ENCODE measurements at places on chromosomes 6 and 20.

GRCh38 chr6:5287205-5287965 is 26.1 kb downstream of the FARS2 start:
- DNase-seq, result peak; percentile 94

DNA sequence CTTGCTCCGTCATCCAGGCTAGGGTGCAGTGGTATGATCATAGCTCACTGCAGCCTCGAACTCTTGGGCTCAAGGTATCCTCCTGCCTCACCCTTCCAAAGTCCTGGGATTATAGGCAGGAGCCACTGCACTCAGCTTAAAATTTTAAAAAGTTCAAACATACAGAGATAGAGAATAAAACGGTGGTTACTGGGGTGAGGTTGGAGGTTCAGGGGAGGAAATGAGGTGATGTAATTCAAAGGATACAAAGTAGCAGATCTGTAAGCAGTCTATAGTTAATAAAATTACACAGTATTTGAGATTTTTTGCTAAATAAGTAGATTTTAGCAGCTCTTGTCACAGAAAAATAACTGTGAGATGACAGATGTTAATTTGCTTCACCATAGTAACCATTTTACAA is 7.5 kb upstream of the AFG1L start:
- DNase-seq, result no peak

GRCh38 chr20:17709361-17710293 is 9.9 kb downstream of the BANF2 start:
- no peak for DNase-seq

DNA sequence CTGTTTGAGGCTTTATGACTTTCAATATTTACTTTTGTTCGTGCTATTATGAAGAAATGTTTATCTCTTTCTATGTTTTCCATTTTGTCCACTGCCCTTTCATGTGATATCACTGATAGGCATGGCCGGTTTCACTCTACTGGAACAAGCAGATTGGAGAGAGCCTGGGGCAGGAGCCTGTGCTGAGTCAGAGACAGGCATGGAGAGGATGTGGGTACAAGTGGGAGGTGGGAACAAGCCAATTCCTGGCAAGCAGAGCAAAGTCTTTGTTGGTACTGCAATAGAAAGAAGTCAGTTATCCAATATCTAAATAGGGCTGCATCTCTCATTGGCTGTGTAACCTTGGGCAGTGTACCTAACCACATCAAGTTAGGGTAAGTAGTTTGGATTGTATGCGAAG is 545.6 kb upstream of the MAP3K7 start:
- DNase-seq, result no peak

GRCh38 chr6:136334465-136334846 is 44.8 kb upstream of the BCLAF1 start:
- DNase-seq, result no peak

GRCh38 chr20:61963149-61963548 is 102.5 kb downstream of the TAF4 start:
- DNase-seq, result no peak

- DNase-seq, result no peak
Observed at GRCh38 chr6:140401761-140402160, 1027.3 kb upstream of the CITED2 start.

DNA sequence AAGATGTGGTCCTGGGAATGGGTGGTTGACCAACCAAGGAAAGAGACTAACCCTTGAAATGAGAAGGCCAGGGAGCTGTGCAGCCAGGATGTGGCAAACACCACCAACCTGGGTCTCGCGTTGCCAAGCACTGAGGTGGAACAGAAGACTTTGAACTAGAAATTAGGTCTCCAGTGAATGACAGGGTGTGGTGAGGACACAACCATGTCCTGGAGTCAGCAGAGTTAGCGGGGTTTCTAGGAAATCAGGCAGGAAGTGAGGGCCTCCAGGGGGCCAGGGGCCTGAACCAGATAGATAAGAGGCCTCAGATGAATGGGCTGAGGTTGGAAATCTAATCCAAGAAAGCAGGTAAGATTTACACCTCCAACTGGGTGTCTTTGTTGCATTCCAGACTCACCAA is 353.3 kb upstream of the ARID1B start:
- no peak for DNase-seq

DNA sequence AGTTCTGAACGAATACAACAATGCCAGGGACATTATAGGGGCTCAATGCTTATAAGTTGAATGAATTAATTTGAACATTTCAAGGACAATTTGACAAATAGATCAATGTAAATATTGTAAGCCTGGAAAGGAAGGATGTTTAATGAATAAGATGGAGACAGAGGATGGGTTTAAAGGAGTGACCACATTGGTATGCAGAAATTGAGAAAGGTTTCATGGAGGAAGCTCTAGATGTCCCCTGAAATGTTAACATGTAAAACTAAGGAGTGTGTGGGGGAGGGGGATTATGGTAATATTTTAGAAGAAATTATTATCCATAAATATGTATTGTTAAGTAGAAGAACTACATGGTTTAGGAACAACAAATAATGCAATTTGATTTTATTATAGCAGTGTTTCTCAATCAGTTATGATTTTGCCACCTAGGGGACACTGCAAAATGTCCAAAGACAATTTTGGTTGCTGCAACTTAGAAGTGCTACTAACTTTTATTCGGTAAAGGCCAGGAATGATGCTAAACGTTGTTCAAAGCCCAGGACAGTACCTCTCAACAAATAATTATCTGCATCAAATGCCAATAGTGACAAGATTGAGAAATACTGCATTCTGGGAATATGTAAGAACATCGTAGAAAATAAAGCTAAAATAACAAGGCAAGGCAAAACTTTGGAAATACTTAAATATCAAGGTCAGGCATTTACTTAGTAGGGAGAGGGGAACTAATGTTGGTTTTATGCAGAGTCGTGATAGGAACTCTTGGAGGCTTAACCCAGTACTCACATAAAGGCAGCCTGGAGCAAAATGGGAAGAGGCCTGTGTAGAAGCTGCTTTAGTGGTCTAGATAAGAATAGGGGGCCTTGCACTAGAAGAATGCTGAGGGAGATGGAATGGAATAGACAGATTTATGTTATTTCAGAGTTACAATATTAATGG is 686.9 kb upstream of the CITED2 start:
- DNase-seq, result no peak

- DNase-seq, result no peak
Observed at GRCh38 chr6:48658915-48659314, 547.9 kb upstream of the PTCHD4 start.

DNA sequence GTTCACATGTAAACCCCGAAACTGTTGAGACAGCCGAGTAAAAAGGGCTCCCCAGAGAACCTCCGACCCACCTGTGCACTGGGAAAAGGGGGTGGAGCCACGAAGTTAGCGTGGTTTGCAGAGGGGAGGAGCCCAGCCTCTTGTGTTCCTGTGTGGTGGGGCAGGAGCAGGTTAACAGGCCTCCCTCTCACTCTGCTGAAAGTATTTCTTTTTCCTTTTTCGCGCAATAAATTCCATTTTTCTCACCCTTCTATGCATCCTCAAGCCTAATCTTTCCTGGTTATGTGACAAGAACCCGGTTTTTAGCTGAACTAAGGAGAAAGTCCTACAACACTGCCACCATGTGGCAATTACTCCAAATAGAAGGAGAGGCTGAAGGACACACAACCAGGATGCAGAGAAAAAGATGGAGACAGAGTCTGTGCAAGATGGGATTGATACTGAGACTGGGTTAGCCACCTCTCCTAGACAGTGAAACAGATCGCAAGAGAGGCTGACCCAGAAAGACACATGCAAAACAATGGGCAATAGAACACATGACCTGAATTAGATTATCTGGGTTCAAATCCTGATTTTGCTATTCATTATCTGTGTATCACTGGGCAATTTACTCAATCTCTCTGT is 168.7 kb upstream of the PRSS16 start:
- DNase-seq, result peak; percentile 37

GRCh38 chr20:62011403-62011790 is 54.3 kb downstream of the TAF4 start:
- no peak for DNase-seq

GRCh38 chr6:156309017-156309416 is 468.2 kb upstream of the ARID1B start:
- no peak for DNase-seq

DNA sequence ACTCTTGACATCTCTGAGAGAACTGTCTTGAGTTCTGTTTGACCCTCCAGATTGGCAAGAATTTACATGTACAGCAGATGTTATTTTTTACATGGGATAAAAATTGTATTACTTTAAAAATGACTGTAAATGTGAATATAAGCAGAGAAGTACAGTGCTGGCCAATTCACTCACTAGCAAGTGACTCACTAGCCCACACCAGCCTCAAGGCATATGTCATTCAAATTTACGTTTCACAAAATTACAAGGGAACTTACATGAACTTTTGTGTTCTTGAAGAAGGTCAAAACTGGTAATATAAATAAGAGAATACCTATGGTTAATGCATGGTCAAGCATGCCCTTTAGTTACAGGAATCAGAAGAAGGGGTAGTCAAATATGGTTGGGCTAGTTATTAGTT is 54.0 kb upstream of the HMGCLL1 start:
- no peak for DNase-seq

DNA sequence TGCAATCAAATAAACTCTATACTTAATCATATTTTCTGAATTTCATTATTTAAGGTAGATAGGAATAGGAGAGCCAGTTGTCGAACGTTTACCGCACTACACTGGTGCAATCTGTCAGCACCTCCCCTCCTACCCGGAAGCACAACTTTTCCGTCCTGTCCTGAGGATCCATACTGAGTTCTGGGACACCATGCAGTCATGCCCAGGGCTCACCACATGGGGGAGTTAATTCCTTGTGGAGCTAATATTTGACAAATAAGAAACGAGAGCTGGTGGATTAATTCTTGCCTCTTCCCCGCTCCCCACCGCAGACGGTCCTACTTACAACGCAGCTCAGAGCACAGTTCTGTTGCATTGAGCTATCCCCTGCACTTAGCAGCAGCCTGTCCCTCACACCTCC is 107.7 kb upstream of the RALGAPA2 start:
- DNase-seq, result peak; percentile 33

- DNase-seq, result no peak
Observed at GRCh38 chr6:136338486-136338885, 48.8 kb upstream of the BCLAF1 start.

DNA sequence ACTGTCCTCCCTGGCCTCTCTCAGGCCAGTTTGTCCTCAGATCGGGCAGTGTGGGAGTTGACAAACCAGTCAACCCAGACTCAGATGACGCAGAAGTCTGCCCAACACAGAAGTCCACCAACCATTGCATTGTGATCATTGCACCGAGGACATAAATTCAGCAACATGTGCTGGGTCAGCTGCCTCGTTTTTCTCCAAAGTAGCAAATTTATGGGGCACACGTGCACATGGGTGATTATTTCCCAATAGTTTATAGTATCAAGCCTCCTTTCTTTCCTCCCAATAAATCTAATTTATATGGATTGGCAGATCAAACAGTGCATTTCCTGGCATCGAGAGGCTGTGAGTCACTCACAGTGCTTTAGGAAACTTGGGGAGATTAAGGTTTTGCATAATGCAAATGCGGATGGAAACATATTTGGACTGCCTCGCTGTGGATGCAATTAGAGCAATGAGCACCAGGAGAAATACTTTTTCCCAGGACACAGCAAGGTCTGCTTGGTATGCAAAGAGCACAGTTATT is 413.7 kb upstream of the SULF2 start:
- DNase-seq, result no peak

DNA sequence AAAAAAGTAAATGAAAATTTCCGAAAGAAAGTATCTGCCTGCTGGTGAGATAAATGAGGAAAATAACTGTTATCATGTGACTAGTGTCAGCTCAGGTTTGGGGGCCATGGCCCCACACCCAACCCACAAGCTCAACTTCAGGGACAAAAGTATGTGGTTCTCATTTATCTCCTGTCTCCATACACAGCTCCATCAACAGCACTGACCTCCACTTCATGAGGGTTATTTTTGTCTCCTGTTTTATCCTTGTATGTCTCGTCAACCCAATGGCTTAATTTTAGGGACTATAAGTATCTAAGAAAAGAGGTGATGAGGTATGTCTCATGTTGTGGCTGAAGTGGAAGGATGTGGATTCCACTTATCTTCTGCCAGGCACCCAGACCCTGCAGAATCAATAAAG is 271.6 kb upstream of the RIN2 start:
- no peak for DNase-seq

DNA sequence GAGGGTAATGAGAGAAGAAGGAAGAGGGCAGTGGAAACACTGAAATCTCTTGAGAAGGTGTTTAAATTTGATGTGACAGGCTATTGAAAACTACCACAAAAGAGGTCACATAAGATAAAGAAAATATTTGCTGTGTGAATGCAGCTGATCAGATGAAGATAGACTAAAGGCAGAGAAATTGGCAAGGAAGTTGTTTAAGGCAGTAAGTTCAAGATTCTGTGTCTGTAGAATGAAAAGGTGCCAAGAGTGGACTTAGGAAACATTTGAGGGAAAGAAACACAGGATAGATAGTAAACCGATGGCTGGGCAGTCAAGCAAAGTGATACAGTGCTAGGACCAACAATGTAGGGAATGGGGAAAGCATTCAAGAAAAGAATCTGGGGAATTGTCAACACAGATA is 332.3 kb upstream of the MARCKS start:
- DNase-seq, result no peak

DNA sequence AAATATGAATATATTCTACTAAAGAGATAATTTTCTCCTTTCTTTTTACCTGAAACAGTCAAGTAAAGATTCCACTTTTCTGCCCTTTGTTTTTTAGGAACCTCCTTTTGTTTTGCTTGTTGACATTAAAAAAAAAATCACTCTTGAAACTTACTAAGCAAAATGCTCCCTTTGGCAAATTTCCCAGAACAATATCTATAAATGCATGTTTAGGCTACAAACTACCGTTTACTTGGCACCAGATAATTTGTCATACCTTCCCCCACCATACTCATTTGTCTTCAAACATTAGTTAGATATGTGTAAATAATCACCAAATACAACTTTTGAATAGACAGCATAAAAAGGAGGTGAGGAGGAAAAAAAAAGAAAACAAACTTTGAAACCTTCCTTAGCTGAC is 604.7 kb downstream of the RFPL4B start:
- DNase-seq, result no peak

GRCh38 chr20:46485431-46485830 is 27.9 kb downstream of the ZNF334 start:
- no peak for DNase-seq

DNA sequence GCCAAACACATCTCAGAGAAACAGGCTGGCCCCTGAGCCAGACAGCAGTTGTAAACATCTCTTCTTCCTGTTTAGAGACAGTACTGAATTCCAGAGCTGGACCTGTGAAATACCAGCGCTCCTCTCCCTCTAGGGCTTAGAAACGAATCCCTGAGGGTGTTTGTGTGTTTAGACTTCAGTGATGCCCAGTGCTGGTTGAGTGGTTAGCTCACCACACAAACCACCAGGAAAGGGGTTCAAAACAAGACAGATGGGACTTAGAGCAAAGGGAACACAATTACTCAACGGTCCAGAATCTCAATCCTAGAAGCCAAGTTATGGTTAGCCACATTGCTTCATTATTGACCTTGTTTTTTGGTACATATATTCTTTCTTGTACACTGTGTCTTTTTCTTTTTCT is 108.7 kb upstream of the TMEM170B start:
- DNase-seq, result no peak

- no peak for DNase-seq
Observed at GRCh38 chr20:4053071-4053919, 37.9 kb upstream of the RNF24 start.
